ENCODE measurements at places on chromosomes 12 and 14.

DNA sequence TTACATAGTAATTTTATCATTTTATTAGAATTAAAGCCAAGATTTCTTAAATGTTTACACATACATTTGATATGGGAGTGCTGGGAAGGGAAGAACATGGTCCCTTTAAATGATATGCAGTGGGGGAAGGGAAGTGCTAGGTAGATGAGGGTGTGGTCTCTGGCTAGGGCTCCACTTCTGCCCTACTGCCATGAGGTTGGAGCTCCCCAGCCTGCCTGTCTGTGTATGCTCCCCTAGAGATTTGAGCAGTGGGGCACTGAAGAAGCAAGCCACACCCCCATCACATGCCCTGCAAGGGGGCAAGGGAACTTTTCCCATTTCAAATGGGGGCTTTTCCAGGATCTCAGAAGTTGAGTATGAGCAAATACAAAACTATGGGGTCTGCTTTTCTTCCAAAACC lies 25.5 kb downstream of the CLECL1 start:
- DNase-seq: peak; percentile 34

GRCh38 chr14:70148351-70148750 lies 40.4 kb downstream of the SLC8A3 start:
- DNase-seq: no peak

GRCh38 chr12:66653796-66654195 lies 25.1 kb downstream of the GRIP1 start:
- DNase-seq: no peak

GRCh38 chr12:113104953-113105510 lies 30.5 kb downstream of the RASAL1 start:
- no peak for DNase-seq

DNA sequence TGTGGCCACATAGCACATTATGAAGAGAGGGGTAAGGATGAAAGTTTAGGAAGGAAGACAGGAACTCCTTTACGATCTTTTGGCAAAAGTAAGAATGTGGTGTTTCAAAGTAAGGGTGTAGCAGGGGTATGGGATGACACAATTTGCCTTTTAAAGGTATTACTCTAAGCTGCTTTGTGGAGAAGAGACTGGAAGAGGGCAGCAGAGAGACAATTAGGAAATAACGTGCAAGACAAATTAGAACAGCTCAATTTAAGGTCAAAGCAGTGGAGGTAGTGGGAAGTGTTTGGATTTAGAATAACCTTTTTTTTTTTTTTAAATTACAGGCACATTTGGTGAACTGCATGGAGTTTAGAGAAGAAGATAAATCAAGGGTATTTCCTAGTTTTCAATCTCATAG lies 342.6 kb downstream of the NOVA1 start:
- DNase-seq: no peak
